ENCODE measurements at places on chromosomes 3 and 15. TPM values are rescaled to one million over a fixed set of nuclear protein-coding genes. Genes with fewer than 3 reads are reported as not detected.

The TMEM266 gene
- 1.1 TPM for total RNA-seq

The STAB1 gene
- 205 TPM for total RNA-seq

The ADCY5 gene
- 3.2 TPM for total RNA-seq

- no peaks in the 10 kb centered on the region for H3K27me3 ChIP-seq
- H3K27ac ChIP-seq = no peak overlapping the region
- no peak for DNase-seq
- no peaks in the 10 kb centered on the region for H3K4me1 ChIP-seq
These were observed 13.9 kb upstream of the SORD start for GRCh38 chr15:45009046-45009445.

DNA sequence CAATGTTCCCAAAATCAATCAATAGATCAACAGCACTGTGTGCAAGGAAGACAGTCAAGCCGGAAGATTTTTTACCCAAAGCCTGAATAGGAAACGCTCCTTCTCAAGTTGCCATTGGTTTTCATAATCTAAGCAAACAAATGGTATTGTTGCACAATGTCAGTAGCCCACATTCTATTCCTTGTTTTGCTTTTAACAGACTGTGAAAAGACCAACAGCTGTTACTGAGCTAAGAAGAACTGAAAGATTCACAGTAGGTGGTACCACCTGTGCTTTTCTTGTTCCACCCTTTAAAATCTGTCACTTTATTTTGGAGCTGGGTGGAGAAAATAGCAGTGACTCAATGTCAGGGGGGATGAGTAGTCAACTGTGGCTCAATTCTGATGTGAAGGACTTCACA is 357.5 kb upstream of the CADM2 start:
- H3K27me3 ChIP-seq = no peaks in the 10 kb centered on the region
- H3K4me3 ChIP-seq = no peak overlapping the region
- H3K36me3 ChIP-seq = no peaks in the 10 kb centered on the region

DNA sequence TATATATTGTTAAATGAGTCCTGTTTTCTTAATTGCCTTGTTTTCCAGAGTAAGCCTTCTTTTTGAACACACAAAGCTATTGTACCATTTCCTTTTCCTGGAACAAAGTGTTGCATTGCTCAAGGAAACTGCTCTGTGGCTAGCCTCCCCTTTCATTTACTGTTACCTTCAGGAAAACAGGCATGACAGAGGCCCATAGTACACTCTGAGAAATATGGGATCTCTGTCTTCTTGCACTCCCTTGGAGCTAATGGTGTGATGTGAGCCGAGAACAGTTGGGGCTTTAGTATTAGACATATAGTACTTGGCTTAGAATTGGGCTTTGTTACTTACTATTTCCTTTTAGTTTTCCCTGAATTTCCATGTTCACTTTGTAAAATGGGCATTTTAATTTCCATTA is 193.7 kb downstream of the GHSR start:
- H3K27me3 ChIP-seq = no peaks in the 10 kb centered on the region
- no peak overlapping the region for H3K4me3 ChIP-seq
- peaks cover 11% of the 10 kb centered on the region for H3K4me1 ChIP-seq
- peaks cover 6% of the 10 kb centered on the region for H3K36me3 ChIP-seq

- no peak overlapping the region for H3K27ac ChIP-seq
- no peak overlapping the region for H3K4me3 ChIP-seq
- no peak for DNase-seq
- peaks cover 10% of the 10 kb centered on the region for H3K4me1 ChIP-seq
- no peaks in the 10 kb centered on the region for H3K27me3 ChIP-seq
These were observed 39.0 kb downstream of the SLC6A6 start for GRCh38 chr3:14441240-14441919.

GRCh38 chr3:115252679-115253078 is 105.6 kb upstream of the ZBTB20 start:
- H3K4me3 ChIP-seq = no peak overlapping the region
- H3K36me3 ChIP-seq = no peaks in the 10 kb centered on the region
- H3K27me3 ChIP-seq = no peaks in the 10 kb centered on the region
- peaks cover 2% of the 10 kb centered on the region for H3K4me1 ChIP-seq
- DNase-seq = no peak
- H3K27ac ChIP-seq = no peak overlapping the region

- DNase-seq = no peak
- no peak overlapping the region for H3K27ac ChIP-seq
- H3K36me3 ChIP-seq = no peaks in the 10 kb centered on the region
- no peaks in the 10 kb centered on the region for H3K4me1 ChIP-seq
These were observed 3.0 kb downstream of the BLM start for GRCh38 chr15:90720131-90720530.
